Hepatocyte (in vitro differentiated cells): ENCODE measurements at places on chromosomes 6 and 20.

DNA sequence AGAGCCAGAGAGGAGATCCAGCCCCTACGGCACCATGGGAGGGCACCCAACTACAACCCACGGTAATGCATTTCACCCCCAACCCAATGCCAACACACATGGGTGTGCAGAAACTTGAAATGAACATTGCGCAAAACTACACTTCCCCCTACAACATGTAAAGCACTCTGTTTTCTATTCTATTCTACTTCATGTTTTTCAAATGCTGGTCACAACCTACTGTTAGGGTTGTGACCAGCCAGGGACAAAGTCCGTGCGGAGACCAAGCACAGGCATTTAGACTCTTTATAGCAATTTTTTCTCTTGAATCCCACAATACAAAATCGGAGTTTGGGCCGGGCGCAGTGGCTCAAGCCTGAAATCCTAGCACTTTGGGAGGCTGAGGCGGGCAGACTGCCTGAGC lies 90.6 kb downstream of the MRPL14 start:
- DNase-seq, result no peak

DNA sequence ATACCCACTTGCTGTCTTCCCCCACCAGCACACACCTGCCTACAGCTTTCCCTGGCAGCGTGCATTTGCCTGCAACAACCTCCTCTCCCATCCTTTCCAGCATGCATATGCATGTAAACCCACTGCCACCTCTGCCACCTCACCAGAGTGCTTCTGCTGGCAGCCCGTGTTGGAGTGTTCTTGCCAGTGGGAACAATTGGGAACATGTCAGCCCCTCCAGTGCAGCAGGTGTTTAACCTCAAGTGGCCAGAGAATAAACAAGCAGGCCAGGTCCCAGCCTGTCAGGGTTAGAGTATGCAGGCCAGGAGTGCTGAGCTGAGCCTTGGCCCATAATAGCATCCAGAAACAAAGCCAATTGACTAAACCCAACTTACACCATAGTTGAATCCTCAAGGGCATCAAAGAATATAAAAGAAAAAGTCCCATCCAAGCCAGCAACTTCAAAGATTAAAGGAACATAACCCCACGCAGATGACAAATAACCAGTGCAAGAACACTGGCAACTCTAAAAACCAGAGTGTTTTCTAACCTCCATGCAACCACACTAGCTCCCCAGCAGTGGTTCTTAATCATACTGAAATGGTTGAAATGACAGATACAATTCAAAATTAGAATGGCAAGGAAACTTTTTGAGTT lies 1212.1 kb upstream of the CITED2 start:
- DNase-seq, result no peak

DNA sequence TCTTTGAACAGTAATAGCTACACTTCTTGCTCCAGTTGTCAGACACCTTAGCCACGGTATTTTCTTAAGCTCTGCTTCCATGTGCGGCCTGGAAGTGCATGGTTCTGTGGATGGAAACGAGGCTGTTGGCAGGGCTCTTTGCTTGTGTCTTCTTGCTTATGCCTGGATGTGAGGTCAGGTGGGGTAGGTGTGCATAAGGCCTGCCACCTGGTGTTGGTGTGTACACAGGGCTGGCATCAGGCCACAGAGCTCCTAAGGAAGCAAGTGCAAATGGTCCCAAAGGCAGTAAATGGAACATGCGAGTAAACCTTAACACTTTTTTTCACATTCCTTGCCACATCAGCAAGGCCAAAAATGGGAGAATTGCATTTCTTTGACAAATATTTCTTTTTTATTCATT lies 158.1 kb upstream of the GMDS start:
- DNase-seq, result no peak

DNA sequence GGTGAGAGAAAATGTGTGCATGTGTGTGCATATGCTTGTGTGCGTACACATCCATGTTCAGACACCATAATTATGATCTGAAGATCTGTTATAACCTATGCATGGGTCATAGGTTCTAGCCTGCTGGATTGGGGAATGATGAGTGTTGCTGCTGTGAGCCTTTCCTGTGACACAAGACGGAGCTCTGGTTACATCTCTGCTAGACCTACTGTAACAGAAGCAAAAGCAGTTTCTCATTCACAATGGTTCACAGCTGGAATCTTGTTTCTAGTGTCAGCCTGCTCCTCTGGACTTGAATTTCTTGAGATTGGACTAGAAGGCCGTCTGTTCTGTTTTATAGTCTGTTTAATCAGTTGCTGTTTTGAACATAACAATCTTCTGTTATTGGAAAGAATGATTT lies 40.1 kb downstream of the DEFB114 start:
- DNase-seq, result no peak

- DNase-seq, result no peak
Observed at GRCh38 chr6:165791306-165791705, 128.3 kb upstream of the PDE10A start.

- DNase-seq, result no peak
Observed at GRCh38 chr6:128857806-128858205, 25.1 kb upstream of the LAMA2 start.

DNA sequence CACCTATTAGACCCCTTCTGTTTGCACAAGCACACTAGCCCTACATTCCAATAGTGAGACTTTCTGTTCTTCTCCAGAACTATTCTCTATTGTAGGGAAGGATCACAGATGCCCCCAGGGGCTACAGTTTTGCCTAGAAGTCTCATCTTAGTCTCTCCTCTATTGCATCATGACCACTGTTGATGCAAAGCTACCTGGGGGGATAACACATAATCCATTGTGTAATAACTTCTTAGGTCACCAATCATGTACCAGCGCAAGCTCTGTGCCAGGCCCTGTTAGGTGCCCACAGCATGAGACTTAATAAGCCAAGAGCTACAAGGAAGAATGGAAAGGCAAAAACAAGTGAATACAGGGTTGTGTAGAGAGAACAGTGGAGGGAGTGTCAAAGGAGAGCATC lies 98.1 kb upstream of the TNFAIP3 start:
- DNase-seq, result no peak

DNA sequence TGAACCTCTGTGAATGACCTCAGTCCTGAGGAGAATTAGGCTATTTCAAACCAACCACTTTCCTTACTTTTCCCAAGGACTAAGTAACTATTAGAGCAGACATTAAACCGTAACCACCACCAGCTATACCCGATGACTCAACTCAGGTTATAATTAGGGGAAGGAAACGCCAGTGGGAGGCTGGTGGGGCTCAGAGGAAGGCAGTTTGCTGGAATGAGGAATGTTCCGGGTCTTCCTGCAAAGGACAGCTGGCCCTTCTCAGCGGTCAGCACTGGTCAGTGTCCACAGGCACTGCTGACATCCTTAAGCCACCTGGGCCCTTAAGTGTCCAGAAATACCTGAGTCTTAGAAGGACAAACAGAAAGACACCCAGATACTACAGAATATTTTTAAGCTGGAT lies 515.2 kb downstream of the MAFB start:
- no peak for DNase-seq

DNA sequence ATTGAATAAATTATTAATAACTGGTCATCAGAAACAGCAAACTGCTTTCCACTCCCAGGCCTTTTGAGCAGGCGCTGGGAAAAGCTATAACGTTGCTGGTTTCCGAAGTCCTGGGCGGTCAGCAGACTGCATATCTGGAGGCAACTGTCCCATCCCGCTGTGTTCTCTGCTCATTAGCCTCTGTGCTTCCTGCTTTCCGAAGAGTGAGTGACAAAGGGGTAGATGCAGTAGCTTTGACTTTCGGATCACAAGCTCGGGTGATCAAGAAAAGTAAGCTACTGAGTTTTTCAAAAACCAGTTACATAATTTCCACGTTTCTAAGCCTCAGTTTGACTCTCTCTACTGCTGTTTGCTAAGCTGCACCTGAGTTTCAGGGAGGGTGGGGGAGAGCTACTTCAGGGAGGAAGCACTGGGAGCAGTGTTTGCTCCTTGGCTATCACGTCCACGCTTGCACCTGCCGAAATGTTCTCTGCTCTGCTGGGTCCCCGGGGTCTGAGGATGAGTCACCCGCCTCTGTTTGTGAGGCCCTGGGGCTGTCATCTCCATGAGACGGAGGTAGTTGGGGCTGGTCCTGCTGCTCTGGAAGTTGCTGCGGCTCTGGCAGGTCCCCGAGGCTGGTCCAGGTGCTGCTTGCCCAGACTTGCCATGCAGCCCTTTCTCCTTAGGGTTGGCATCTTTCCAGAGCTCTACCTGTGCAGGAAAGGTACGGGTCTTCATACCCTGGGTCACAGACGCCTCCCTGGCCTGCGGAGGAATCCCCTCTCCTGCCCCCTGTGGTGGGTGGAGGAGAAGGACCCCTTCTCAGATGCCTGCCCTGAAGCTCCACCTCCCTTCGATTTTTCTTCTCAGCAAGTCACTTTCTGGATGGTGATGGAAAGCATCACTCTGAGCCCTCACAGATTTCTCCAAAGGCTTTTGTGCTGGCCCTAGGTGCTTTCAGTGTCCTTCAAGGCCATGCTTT lies 220.0 kb downstream of the QKI start:
- peak; percentile 43 for DNase-seq

GRCh38 chr6:74871757-74872156 lies 334.1 kb downstream of the COL12A1 start:
- no peak for DNase-seq

DNA sequence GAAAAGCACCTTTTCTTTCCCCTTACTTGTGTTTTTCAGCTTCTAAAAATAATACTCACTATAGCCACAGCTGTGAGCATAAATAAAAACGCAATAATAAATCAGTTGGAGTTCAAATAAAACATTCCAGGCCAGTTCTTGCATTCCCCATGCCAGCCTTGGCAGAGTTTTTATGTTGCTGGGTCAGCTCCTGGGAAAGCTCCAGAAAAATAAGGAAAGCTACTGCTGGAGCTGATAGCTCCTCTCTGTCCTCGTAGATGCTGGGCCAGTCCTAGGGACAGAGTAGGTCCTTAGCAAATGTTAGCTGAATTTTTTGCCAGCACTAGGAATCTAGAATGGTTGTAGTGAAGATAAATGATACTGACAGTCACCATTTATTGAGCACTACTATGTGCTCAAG lies 389.0 kb upstream of the SYNCRIP start:
- no peak for DNase-seq

- no peak for DNase-seq
Observed at GRCh38 chr6:38572186-38572813, 67.4 kb downstream of the BTBD9 start.

DNA sequence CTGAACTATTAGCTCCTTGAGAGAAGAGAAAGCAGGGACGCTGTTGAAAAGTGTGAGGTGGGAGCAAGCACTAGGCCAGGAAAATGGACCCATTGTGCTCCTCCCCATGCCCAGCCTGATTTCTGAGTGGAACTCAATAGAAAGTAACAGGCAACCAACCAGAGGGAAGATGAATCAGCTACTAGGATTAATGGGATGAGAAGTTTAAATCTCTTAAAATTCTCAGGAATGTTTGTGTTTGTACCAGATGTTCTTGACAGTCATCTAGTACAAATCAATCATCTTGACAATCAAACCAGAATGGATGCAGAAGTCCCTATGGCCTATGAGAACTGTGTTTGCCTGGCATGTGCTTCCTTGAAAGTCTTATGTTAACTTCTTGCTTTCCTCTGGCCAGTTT lies 48.9 kb downstream of the HDDC2 start:
- DNase-seq, result no peak

DNA sequence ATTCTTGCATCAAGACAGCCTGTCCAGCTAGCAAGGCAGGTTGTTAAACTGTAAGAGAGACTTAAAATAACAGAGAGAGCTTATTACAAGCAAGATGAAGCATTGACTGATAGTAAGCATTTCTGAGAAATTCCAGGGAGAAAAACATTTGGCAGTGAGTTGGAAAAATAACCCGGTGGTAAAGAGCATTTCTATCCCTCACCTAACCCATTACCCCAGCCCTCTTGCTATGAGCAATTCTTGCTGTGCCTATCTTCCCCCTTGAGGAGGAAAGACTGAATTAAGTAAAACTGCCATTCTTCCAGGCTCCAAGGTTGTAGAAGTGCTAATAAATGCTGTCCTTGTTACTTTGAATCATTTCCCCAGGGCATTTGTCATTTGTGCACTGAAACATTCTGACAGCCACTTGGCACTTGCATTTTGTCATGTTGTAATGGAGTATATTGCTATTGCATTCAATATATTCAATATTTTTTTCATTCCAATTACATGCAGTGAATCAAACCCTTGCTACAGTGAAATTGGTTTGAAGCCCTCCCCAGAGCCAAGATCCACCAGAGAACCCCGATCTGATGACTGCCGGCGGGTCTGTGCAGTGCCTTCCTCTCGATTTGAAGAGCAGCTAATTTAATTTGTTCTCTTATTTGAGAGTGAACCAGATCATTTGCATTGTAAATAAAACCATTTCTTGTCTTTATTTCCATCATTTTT lies 291.1 kb downstream of the HIVEP2 start:
- DNase-seq, result no peak

- DNase-seq, result no peak
Observed at GRCh38 chr6:168967281-168967925, 286.2 kb downstream of the THBS2 start.

DNA sequence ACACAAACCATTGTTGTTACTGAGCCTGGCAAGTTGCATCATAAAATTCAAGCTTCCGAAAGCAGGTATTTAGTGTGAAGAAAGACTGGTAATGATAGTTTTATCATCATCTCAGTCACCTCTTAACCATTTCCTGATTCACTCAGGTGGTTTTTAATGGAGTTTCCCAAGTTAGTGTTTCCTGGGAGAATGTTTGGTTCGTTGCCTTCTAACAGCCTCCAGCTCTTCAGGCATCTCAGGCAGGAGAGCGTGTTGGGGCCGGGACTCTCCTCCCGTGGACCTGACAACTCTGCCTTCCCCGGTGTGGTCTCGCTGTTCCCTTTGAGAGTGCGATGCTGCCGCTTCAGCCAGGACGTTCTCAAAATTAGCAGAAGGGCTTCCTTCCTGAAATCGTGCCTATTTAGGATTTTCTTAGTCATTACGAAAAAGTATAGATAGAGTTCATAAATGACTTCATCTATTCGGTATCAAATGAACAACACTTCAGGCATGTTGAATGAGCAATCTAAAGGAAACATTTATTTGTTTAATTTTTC lies 105.0 kb upstream of the QKI start:
- no peak for DNase-seq

DNA sequence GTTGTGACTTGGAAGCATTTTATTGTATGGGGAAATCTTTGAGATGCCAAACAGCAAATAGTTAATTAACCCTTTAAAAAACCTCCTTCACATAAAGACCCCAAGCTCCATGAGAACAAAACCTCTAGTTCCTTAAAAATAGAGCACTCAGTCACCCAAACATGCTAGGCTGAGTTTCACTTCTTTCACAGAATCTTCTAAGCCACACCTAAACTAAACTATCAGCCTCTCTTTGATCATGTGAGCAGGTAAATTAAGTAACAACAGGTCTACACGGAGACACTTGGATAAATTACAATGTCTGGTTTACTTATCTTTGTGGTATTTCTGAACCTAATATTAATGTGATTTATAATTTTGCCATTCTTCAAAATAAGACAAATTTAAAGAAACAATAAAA lies 205.2 kb upstream of the MARCKS start:
- DNase-seq, result no peak

- DNase-seq, result peak; percentile 29
Observed at GRCh38 chr6:91276315-91276714, 689.4 kb upstream of the MAP3K7 start.
